ENCODE measurements at places on chromosomes 7 and 10.
A peak's percentile ranks its signal among the peaks of the same experiment; 100 is the strongest.

DNA sequence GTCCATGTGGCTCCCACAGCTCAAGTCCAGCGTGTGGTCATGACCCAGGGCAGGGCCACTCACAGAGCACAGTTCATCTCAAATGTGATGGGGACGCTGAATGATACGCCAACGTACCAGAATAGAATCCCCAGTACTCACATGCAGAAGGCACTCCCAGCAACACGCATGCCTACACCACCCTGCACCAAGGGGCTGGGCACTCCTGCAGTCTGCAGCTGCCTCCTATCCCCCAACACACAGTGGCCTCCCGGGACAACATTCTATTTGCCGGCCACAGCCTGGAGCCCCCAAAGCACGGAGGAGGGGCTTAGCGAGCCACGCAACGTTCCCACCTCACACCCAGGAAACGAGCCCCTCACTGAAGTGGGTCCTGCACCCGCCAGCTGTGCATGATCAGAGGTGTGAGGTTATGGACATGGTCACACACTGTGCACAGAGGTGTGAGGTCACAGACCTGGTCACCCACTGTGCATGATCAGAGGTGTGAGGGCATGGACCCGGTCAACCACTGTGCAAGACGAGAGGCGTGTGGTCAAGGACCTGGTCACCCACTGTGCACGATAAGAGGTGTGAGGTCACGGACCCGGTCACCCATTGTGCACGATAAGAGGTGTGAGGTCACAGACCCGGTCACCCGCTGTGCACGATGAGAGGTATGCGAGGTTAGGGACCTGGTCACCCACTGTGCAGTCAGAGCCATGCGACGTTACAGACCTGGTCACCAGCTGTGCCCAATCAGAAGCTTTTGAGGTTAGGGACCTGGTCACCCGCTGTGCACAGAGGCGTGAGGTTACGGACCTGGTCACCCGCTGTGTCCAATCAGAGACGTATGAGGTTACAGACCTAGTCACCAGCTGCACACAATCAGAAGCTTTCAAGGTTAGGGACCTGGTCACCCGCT, 182.8 kb downstream of the DIP2C start:
- no peak for DNase-seq

GRCh38 chr7:39353615-39354376, 212.4 kb upstream of the YAE1 start:
- DNase-seq: peak; percentile 10

GRCh38 chr10:1762076-1762475, 24.8 kb upstream of the ADARB2 start:
- no peak for DNase-seq

DNA sequence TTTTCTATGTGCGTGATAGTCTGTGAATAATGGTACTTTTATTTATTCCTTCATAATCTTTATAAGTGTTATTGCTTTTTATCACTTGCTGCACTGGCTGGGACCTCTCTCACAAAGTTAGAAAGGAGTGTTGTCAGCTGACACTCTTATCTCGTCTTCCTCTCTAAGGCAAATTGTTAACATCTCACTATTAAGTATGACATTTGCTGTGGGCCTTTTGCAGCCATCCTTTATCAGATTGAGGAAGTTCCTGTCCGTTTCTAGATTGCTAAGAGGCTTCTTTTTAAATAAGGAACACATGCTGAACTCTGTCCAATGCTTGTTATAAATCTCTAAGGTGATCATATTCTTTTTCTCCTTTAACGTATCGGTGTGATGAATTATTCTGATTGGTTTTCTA, 27.4 kb upstream of the DIP2C start:
- no peak for DNase-seq

DNA sequence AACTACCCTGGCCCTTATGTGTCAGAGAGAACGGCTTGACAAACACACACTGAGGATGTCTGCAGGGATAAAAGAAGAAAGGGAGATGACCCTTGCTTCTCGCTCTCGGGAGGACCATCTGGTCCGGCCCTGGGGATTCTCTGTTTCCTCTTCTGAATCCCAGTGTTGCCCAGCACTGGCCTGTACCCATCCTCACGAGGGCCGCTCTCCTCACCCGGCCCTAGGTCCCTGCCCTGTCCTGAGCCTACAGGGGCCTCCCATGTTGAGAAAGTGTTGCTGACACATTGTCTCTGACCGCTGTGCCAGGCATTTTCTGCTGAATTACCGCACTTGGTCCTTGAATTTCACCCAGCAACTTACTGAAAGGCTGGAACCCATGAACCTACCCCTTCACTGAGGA, 171.9 kb upstream of the LANCL2 start:
- DNase-seq: no peak

GRCh38 chr10:70053218-70053840, 683 bp downstream of the MACROH2A2 start:
- DNase-seq: no peak

DNA sequence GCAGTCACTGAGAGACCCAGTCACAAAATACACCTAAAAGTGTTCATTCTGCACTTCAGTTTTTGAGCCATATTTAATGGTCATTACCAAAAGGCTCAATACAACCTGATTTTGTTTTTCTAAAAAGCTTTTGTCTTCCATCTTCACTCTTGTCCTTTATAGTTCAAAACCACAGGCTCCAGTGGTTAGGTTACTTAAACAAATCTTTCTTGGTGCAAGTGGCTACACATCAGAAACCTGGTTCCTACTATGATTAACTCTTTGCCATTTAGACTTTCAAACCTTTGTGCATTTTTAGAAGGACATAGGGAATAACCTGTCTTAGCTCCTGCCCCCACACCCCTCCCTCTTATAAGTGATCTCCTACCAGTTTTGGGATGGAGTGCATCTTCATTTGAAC, 135.8 kb downstream of the STRA8 start:
- DNase-seq: no peak

GRCh38 chr10:78765726-78766335, 302.9 kb upstream of the ZMIZ1 start:
- DNase-seq: no peak

DNA sequence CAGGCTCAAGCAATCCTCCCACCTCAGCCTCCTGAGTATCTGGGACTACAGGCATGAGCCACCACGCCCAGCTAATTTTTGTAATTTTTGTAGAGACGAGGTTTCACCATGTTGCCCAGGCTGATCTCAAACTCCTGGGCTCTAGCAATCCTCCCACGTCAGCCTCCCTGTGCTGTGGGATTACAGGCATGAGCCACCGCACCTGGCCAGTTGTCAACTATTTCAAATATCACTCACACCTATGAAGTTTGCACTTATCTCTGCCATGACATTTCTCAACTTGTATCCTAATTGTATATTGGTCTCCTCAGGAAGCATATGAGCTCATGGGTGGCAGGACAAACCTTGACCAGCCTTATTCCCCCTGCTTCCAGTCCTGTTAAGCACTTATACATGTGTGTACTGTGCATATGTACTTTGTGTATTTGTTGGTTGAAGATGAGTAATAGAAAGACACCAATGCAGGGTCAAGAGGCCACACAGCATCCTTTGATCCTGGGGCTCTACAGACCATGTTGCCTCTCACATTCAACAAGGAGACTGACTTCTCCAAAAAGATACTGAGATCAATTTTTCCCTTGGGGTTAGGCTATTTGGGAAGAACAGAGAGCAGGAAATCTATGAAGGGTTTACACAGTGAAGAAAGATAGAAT, 82.2 kb downstream of the SLC16A9 start:
- no peak for DNase-seq

DNA sequence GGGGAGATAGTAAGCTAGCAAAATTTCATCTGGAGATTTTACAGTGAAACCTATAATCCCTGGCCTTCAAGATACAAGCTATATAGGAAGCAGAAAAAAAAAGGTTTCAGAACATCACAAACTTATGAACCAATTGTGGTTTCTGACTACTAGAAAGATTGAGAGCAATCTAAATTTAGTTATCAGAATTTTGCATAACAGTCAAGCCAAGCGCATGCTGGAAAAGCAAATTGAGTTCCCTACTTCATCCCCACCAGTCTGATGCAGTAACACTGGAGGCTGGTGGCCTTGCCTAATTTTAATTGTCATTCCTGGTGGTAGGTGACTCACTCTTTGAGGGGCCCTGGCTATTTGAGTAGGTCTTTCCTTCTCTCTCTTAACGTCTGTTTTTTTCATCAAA, 46.3 kb upstream of the ELMO1 start:
- DNase-seq: no peak

GRCh38 chr7:38330861-38331621, 57.6 kb upstream of the TARP start:
- DNase-seq: no peak

GRCh38 chr7:130387628-130388403, 7.5 kb downstream of the CPA1 start:
- DNase-seq: peak; percentile 82

DNA sequence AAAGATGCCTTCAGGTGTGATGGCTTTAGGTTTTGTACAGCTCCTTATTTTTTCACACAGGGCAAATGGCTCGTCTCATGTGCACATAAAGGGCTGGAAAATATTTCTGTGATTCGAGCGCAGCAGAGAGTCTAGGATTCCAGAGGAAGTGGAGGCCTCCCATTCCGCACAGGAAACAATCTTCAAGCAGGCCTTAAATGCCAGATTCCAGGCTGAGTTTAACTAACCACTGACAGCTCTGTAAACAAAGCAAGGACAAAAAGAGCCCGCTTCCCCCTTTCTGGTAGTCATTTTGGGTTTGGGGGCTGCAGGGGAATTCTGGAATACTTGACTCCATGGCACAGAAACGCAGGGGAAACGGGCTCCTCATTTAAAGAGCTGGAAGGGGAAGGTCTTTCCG, 87.2 kb downstream of the CALD1 start:
- DNase-seq: no peak

GRCh38 chr7:30973791-30974604, 10.2 kb downstream of the GHRHR start:
- no peak for DNase-seq

GRCh38 chr10:80599424-80599847, 61.7 kb downstream of the SH2D4B start:
- no peak for DNase-seq

DNA sequence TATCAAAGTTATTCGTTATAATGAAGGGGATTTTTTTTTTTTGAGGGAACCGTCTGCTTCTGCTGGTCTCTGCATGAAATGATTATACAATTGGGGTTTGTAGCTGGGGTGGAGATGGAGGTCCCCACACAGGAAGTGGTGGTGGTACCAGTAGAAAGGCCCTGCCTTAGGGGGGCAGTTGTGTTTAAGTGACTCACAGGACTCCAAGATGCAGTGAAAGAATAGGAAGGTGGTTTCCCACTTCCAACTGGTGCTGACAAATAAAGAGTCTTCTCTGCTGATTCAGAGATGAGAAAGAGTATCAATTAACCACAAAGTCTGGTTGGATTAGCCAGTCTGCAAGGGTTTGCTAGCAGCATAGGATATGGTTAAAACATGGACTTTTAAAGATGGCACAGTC, 376.0 kb downstream of the SORCS3 start:
- DNase-seq: peak; percentile 1

- no peak for DNase-seq
Measured at GRCh38 chr7:127961786-127962453, 69.3 kb downstream of the LRRC4 start.

DNA sequence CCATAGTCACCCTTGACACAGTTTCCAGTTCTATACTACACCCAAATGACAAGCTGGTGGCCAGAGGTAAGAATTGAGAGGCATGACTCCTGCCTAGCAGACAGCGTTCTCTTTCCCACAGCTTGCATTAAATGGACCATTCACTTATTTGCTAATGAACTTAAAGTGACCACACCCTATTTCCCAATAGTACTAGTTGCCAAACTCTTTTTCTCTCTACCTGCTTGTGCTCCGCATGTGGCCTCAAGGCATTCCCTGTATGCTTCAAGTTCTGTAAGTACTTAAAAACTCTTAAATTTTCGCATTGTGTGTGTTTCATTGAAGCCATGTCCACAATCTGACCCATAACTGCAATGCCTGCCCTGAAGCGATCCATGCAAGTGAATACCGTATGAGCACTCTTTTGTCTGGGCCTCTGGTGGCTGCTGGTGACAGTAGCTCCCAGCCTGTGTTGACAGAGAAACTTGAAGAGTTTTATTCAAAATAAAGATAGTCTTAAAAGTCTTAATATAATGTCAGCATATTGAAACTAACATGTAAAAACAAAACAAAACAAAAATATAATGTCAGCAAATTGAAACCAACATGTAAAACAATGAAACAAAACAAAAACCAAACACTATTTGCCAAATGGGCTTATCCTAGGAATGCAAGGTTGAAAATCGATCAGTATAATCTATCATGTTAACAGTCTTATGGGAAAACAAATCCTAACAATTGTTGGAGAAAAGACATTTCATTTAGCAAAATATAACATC, 73.6 kb downstream of the CCSER2 start:
- no peak for DNase-seq

GRCh38 chr10:49036638-49037037, 78.7 kb downstream of the VSTM4 start:
- no peak for DNase-seq

- peak; percentile 42 for DNase-seq
Measured at GRCh38 chr7:116691664-116692063, 19.7 kb downstream of the MET start.

DNA sequence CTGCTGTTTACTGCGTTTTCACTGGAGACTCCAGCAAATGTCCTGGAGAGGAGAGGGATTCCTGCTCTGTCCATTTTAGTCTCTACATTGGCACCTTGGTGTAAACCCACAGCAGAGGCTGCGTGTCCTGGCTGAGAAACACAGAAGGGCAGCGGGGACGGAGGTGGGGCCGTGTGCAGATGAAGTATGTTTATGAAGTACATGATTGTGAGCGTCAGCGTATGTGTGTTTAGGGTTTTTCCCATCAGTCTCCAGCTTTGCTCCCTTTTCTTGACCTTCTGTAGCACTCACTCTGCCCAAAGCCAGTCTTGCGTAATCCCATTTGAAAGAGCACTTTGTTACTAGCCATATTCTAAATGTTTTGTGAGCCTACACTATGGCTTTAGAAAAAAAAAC, 750.7 kb upstream of the SORCS1 start:
- DNase-seq: peak; percentile 69

Measured in skeletal muscle cell (primary cell).